A549 treated with AZD2906 at 1 μM for 4 hours (cell line): ENCODE measurements at places on chromosomes 7 and 10. TPM values are rescaled to one million over a fixed set of nuclear protein-coding genes. Genes with fewer than 3 reads are reported as not detected.

Gene ARID5B
- total RNA-seq = 1.5 to 2.3 TPM (median 1.9 TPM) in 5 replicates

Gene DNAJB9
- total RNA-seq = 8.0 to 12.5 TPM (median 8.9 TPM) in 5 replicates

Gene KEL
- total RNA-seq = 0.08 TPM in 1 of 5 replicates, not detected in the others

Gene DPYSL4
- total RNA-seq = 15.3 to 20.4 TPM (median 19.3 TPM) in 5 replicates

Gene TEX47
- not detected in 5 replicates for total RNA-seq

Gene LRRC72
- not detected in 5 replicates for total RNA-seq

Gene ELFN1
- total RNA-seq = 0.25 to 0.46 TPM (median 0.37 TPM) in 5 replicates

Gene GPR85
- total RNA-seq = not detected in 5 replicates

Gene MBL2
- total RNA-seq = not detected in 5 replicates

Gene COPS6
- total RNA-seq = 144 to 180 TPM (median 173 TPM) in 5 replicates

Gene SEMA3C
- 46.8 to 78.3 TPM (median 66.1 TPM) in 5 replicates for total RNA-seq

Gene C10orf90
- total RNA-seq = 2.7 to 3.1 TPM (median 2.7 TPM) in 5 replicates

Gene LUC7L2
- 36.4 to 40.0 TPM (median 38.8 TPM) in 5 replicates for total RNA-seq

Gene LEP
- not detected in 5 replicates for total RNA-seq

Gene WIPF3
- 0.41 to 0.56 TPM (median 0.48 TPM) in 5 replicates for total RNA-seq

Gene CLEC2L
- total RNA-seq = 0.08 to 0.20 TPM (median 0.15 TPM) in 5 replicates

Gene PCLO
- total RNA-seq = 0.77 to 1.5 TPM (median 0.85 TPM) in 5 replicates

Gene NUDT13
- total RNA-seq = 2.6 to 3.0 TPM (median 2.9 TPM) in 5 replicates

Gene VWDE
- total RNA-seq = 0.31 to 0.63 TPM (median 0.50 TPM) in 5 replicates

Gene C10orf62
- 0.08 to 0.17 TPM (median 0.09 TPM) in 5 replicates for total RNA-seq

Gene PALD1
- total RNA-seq = 5.4 to 7.6 TPM (median 6.5 TPM) in 5 replicates

Gene MICALL2
- 10.8 to 23.7 TPM (median 21.8 TPM) in 5 replicates for total RNA-seq

Gene SPAM1
- total RNA-seq = not detected in 5 replicates

Gene PTER
- 11.0 to 17.7 TPM (median 13.4 TPM) in 5 replicates for total RNA-seq

Gene ZNF467
- 0.92 to 1.6 TPM (median 1.2 TPM) in 5 replicates for total RNA-seq

Gene BICC1
- 17.0 to 25.8 TPM (median 18.2 TPM) in 5 replicates for total RNA-seq

Gene AKR1C1
- total RNA-seq = 467 to 583 TPM (median 558 TPM) in 5 replicates

Gene CFAP43
- total RNA-seq = 0.15 to 0.24 TPM (median 0.19 TPM) in 5 replicates

Gene IRF5
- 13.2 to 16.2 TPM (median 15.0 TPM) in 5 replicates for total RNA-seq

Gene PNLIPRP1
- not detected in 5 replicates for total RNA-seq

Gene PRPS1L1
- not detected in 5 replicates for total RNA-seq

Gene MYL7
- total RNA-seq = not detected in 5 replicates

Gene ANKRD30A
- 0.49 to 0.92 TPM (median 0.66 TPM) in 5 replicates for total RNA-seq

Gene DNAAF5
- 41.8 to 52.4 TPM (median 48.3 TPM) in 5 replicates for total RNA-seq

Gene BMPER
- total RNA-seq = 4.0 to 6.1 TPM (median 4.4 TPM) in 5 replicates

Gene RBM48
- total RNA-seq = 5.5 to 7.6 TPM (median 5.8 TPM) in 5 replicates

Gene NFE2L3
- total RNA-seq = 7.5 to 9.1 TPM (median 7.7 TPM) in 5 replicates

Gene GPR37
- total RNA-seq = 0.59 to 0.81 TPM (median 0.73 TPM) in 5 replicates

Gene KIAA1217
- 1.1 to 1.6 TPM (median 1.5 TPM) in 5 replicates for total RNA-seq

Gene XPNPEP1
- total RNA-seq = 30.3 to 37.9 TPM (median 33.4 TPM) in 5 replicates

Gene EPC1
- total RNA-seq = 16.3 to 18.5 TPM (median 16.7 TPM) in 5 replicates

Gene PTPRZ1
- 0.02 TPM in 1 of 5 replicates, not detected in the others for total RNA-seq

Gene MXI1
- total RNA-seq = 4.4 to 6.6 TPM (median 6.0 TPM) in 5 replicates

Gene GRM3
- not detected in 5 replicates for total RNA-seq

Gene ACHE
- total RNA-seq = 2.3 to 3.5 TPM (median 3.1 TPM) in 5 replicates

Gene PRSS37
- total RNA-seq = not detected in 5 replicates

Gene SLC13A1
- not detected in 5 replicates for total RNA-seq

Gene NKX2-3
- total RNA-seq = 0.05 to 0.09 TPM (median 0.06 TPM) in 5 replicates

Gene NPFFR1
- total RNA-seq = under 0.01 TPM in 1 of 5 replicates, not detected in the others

Gene LRGUK
- 0.20 to 0.37 TPM (median 0.31 TPM) in 5 replicates for total RNA-seq

Gene HMX3
- 0.06 to 0.10 TPM (median 0.09 TPM) in 4 of 5 replicates, not detected in the other for total RNA-seq

Gene ZNF394
- 15.9 to 18.4 TPM (median 17.9 TPM) in 5 replicates for total RNA-seq

Gene SLC39A12
- not detected in 5 replicates for total RNA-seq

Gene ERV3-1
- total RNA-seq = 2.6 to 5.4 TPM (median 4.4 TPM) in 5 replicates

Gene C10orf53
- total RNA-seq = not detected in 5 replicates

Gene CDNF
- total RNA-seq = 0.77 to 1.3 TPM (median 0.92 TPM) in 5 replicates

Gene AKR1C4
- total RNA-seq = 0.13 to 0.49 TPM (median 0.36 TPM) in 5 replicates

Gene PIK3CG
- not detected in 5 replicates for total RNA-seq
